Hypothalamus (tissue), 51 donors: ENCODE measurements at places on chromosomes 11 and 22.

DNA sequence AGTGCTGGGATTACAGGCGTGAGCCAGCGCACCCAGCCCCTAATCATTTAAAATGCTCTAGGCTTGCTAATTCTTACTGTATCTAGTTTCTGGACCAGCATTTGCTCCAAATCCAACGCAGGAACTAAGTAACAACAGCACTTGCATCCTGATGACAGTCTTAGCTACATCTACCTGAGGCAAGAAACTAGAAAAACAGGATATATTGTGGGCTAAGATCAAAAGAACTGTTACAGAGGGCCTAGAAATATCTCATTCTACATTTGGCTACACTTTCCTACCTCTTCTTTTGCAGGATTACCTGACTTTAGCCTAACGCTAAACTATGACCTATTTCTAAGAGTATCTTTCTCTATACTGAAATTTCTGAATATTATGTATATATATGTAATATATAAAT is 7.8 kb downstream of the DCDC1 start:
- DNase-seq = no peak

- no peak for DNase-seq
These were observed 6.6 kb upstream of the CABP7 start for GRCh38 chr22:29713156-29713727.

DNA sequence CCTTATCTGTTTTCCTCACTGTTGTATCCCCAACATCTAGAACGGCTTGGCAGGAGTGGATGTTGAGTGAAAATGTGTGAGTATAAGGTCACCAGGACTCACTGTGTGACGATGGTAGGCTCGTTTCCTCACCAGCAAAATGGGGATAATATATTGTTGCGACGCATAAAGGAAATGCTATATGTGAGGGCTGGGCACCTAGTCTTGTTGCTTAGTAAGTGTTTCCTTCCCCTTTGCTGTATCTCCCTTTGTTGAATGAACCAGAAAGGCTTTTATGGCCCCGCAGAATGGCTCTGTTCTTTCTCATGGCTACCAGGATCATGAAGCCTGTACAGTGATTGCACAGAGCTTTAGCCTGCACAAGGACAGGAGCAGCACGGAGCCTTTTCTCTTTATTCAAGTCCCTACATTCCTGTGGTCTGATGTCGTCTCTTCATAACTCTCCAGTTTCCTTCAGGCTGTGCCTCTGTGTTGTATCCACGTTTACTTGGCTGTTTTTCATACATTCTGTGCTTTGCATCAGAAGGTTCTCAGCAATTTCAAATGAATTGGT is 5.4 kb downstream of the TNRC6B start:
- DNase-seq = no peak

GRCh38 chr11:3220521-3221407 is 2.2 kb upstream of the MRGPRG start:
- DNase-seq = no peak

DNA sequence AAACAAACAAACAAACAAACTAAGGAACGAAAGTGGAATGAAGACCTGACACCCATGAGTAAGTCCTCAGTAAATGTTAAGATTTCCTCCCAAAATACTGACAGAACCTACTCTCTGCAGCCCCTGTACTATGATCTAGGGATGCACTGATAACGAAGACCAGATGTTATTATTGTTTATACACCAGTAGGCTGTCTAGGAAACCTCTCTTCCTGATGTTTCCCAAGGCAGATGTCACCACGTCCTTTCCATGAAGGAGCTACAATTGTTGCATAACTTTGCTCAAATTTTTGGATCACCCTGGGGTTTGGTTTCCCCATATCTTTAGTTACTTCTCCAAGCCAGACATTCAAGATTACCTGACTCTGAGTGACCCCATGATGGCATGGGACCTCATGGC is 340.7 kb downstream of the MIAT start:
- DNase-seq = no peak

GRCh38 chr11:29272019-29272654 is 744.7 kb downstream of the KCNA4 start:
- no peak for DNase-seq

- no peak for DNase-seq
These were observed 45.4 kb downstream of the CASP12 start for GRCh38 chr11:104852811-104853210.

DNA sequence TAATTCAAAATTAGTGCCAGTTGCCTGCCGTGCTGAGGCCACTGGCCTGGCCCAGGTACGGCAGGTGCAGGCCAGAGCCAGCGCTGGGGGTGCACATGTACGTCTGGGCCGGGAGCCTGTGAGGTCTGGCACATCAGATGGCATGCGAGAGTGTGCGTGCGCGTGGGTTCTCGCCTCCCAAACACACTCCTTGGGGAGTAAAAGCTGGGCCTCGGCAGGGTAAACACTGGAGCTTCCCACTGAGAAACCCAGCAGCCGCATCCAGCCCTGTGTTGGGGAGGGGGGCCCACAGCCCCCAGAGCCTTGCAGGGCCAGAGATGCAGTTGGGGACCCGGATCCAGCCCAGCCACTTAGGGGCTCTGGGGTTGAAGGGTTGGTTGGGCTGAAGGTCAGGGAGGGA is 37.8 kb downstream of the FLRT1 start:
- no peak for DNase-seq

GRCh38 chr11:46363455-46364005 is 16.3 kb downstream of the DGKZ start:
- peak; percentile 68 for DNase-seq

DNA sequence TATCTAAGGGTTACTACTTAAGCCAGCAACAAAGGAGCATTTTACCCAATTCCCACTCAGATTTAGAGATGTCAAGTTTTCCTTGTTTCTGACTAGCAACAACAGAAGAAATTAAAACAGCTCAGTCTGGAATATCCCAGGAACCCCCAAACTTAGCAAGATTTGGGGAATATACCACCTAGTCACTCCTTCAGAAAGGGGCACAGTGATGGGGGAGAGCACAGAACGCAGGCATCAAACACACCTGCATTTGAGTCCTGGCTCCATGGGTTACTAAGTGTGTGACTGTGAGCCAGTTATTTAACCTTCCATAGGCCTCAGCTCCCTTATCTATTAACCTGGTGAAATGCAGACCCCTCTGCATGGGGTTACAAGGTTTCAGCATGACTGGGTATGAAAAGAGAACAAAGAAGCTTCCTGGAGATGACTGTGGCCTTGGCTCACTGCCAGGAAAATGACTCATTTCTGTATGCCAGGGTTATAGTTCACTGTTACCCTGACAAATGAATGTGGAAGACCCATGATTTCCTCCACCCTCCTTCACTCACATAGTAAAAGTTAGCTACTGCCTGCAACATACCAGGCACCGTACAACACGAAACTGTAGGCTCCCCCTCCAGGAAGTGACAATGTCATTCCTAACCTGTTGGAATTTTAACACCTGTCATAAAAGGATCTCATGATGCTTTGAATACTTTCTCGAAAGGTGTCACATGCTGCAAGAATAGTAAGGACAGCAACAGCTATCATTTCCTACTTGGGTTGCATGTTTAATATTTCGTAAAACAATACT is 79.6 kb downstream of the ME3 start:
- no peak for DNase-seq

GRCh38 chr22:20203552-20204201 is 52.8 kb upstream of the CCDC188 start:
- no peak for DNase-seq

GRCh38 chr22:28783786-28784671 is 11.5 kb downstream of the CCDC117 start:
- no peak for DNase-seq

- no peak for DNase-seq
These were observed 761 bp upstream of the TMEM25 start for GRCh38 chr11:118530180-118530682.

GRCh38 chr11:65355013-65355775 is 643 bp downstream of the TIGD3 start:
- DNase-seq = no peak

GRCh38 chr11:118277312-118277711 is 13.2 kb upstream of the MPZL2 start:
- DNase-seq = no peak

- DNase-seq = no peak
These were observed 441.3 kb upstream of the API5 start for GRCh38 chr11:42870480-42870879.

- no peak for DNase-seq
These were observed 19.8 kb downstream of the CTTN start for GRCh38 chr11:70418130-70418529.

- no peak for DNase-seq
These were observed 52.4 kb upstream of the TTLL12 start for GRCh38 chr22:43239193-43239780.

DNA sequence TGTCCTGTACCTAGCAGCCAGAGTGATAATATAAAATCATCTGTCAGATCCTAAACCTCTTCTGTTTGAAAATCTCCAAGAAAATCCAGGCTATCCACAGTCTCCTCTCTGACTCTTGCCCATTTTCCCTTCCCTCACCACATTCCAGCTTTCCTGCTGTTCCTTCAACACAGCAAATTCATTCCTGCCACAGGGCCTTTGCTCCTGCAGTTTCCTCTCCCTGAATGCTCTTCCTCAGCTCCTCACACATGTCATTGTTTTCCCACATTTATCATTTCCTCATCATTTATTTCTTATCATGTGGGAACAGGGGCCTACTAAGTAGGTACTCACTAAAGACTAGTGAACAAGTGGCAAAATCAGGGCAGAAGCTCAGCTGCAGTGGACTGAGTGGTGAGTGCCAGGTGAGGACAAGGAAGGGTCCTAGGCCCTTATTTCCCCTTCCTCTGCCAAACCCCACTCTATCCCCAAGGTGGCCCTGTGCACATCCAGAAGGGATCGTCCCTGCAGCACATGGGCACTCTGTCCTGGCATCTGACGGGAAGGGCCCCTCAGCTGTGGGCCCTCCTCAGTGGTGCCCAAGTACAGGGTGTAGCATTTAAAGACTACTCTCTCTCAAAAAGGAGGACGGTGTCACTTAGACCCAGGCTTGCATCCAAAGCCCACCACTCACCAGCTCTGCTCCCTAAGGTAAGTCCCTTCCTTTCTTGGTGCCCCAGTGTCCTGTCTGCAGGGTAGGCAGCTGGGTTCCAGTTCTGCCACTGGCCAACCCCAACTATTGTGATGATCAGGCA is 2.0 kb downstream of the LRRC32 start:
- DNase-seq = no peak

DNA sequence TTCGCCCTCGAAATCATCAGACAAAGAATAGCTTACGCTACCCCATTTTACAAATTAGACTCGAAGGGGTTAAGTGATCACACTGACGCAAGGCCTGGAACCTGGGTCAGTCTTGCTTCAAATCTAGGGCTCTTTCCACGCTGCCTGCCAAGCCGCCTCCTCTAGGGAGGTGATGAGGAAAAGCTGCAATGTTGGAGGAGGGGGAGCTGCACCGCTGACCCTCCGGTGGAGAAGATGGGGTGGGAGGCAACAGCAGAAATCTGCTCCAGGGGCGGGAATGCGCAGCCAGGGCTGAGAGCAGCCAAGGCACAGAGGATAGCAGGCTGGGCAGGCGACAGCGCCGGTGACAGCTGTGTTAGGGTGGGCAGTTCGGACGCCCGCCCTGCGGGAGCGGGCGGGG is 595 bp downstream of the SYVN1 start:
- no peak for DNase-seq

GRCh38 chr22:26711205-26711963 is 54.0 kb downstream of the MIAT start:
- DNase-seq = no peak

- DNase-seq = no peak
These were observed 9.7 kb downstream of the LRRC10B start for GRCh38 chr11:61518032-61518795.

GRCh38 chr11:72075109-72075508 is 5.2 kb downstream of the NUMA1 start:
- DNase-seq = no peak

DNA sequence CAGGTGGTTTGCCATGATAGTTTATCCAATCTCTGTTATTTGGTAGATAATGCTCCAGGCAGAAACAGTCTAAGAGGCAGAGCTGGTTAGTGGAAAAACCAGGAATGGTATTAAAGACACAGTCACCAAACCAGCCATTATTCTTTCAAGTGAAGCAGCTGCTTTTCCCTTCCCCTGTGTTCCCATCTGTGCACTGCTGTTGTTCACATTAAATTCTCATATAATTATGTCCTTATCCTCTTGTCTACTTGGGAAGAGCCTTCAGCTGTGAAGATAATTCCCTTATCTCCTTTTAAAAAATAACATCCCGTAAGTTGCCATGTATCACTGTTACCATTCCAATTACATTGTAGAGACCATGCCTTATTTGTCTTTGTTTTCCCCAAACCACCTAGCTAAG is 5.2 kb upstream of the TBCEL start:
- no peak for DNase-seq

DNA sequence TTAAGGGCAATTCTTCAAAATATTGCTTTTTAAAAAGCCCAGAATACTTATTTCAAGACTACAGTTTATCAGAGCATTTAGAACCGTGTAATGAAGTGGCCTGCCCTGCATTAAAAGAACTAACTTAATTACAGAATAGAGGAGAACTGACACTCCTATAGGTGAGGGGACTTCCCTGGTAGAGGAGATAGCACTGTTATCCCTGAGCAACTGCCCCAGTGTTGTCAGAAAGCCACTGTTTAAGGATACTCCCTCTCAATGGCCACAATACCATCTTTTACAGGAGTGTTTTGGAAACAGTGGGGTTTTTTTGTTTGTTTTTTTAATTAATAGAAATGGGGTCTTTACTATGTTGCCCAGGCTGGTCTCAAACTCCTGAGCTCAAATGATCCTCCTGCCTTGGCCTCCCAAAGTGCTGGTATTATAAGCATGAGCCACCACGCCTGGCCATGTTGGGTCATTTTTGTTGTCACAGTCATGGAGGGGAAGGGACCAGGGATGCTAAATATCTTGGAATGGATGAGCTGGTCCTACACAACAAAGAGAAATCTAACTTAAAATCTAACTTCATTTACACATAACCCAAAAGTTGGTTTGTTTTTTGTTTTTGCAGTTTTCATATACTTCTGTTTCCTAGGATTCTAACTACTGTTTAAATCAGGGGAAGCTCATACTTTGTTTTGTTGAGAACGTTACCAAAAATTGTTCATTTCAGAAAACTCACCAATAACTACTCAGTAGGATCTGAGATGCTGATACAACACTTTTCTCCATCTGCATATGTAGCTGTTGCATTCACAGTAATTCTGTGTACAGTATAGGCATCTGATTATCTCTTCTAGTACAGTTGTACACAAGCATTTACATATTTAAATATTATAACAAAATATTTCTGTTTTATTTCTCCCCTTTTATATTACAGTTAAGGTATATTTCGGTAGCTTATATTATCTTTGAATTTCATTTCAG is 8.1 kb downstream of the RPL27A start:
- DNase-seq = no peak
